Stimulated activated CD8-positive, alpha-beta memory T cell treated with anti-CD3 and anti-CD28 coated beads, Interleukin-12 subunit alpha, Interleukin-12 subunit beta, amount 100 ng/mL, for 1 hour (primary cell): ENCODE measurements at places on chromosomes 4 and X.

- DNase-seq, result no peak
These were observed 82.2 kb downstream of the STIM2 start for GRCh38 chr4:26942871-26943270.

- DNase-seq, result no peak
These were observed 961 bp upstream of the NOCT start for GRCh38 chr4:139014371-139015268.

GRCh38 chr4:136908122-136908521 is 624.2 kb downstream of the PCDH18 start:
- DNase-seq, result no peak

DNA sequence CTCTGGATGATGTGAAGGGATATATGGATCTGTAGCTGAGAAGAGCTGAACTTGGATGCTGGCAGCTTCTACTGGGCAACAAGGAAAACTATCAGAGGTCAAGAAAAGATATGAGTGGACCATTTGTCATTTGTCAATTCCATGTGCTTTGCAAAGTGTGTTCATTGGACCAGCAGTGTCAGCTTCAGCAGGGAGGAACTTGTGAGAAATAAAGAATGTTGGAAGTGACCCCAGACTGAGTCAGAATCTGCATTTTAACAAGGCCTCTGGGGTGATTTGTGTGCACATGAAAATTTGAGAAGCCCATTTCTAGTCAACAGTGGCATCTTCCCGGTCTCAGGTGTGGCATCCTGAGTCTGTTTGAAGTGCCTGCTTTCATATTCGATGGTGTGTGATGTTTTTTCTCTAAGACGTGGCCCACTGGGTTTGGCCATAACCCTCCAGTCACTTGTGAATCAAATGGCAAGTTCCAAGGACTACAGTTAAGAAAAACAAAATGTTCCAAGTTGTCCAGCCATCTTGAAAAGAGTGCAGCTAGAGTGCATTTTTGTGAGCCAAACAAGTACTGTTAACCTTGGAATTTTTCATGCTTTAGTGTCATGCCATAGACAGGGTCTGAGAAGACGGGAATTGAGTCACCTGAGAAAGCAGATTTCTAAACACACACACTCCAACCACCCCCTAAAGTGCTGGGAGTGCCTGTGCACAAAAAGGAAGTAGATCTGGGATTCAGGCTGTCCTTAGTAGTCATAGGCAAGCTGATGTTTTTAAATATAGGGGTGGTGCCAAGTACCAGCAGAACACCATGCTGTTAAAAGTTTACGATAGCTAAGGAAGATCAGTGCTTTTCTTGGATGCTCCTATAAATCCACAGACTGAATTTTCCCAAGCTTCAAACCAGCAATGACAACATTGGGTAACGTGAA is 26.4 kb downstream of the GPM6B start:
- DNase-seq, result no peak

DNA sequence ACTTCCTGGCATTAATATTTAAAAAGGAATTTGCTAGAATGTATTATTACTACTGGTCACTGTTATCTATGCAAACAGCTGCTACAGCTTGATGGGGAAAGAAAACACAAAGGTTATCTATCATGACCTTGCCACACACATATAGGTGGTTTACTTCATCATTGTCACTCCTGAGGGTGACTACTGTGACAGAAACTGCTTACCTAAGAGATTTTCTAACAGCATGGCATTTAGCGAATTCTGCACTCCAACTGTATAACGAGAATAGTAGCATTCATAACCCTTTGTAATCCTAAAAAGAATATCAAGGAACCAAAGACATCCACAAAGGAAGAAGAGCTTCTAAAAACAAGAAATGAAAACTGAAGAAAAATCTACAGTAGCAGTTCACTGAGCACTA is 74.6 kb upstream of the SPOCK3 start:
- no peak for DNase-seq

DNA sequence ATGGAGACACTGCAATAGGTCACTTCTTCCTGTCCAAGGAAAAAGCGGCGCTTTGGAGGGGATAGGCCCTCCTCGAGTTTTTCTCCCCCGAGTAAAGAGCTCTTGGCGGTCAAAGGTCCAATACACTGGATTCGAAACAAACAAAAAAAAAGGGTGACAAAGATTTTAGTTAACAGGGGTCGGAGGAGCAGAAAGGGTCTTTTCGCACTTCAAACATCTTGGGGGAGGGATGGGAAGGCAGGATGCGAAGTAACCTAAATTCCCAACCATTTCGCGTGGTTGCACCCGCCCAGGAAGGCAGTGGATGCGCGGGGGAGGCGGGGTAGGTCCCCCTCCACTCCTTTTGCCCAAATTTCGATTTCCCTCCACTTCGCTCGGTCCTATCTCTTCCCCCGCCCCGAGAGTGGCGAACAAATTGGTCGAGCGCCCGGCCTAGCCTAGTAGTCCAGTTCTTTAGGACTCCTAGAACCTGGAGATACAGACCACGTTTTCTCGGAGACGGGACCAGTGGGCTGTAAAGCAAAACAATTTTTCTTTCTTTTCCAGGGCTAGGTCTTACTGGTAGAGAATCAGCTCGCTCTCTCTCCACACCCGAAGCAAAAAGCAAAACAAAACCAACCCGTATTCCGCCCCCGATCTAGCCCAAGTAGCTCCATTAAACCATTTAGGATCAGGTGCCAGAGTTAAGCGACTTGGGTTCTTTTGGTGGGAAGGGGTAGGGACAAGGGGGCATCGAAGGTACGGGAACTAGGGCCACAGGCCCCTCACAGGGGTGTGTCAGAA is 2.0 kb upstream of the STAG2 start:
- DNase-seq, result no peak

- no peak for DNase-seq
These were observed 1.0 kb upstream of the TRIML1 start for GRCh38 chr4:188138227-188138626.
